ENCODE measurements at places on chromosomes 1 and 21. TPM values are rescaled to one million over a fixed set of nuclear protein-coding genes. Genes with fewer than 3 reads are reported as not detected.

Gene BMP8B
- total RNA-seq: not detected

Gene FAM110D
- under 0.01 TPM for total RNA-seq

Gene IFI44
- total RNA-seq: 19.2 TPM

Gene TTC39A
- 0.85 TPM for total RNA-seq

Gene RGS18
- total RNA-seq: not detected

Gene MTARC1
- 1.2 TPM for total RNA-seq

Gene SPATA1
- 0.96 TPM for total RNA-seq

Gene DENND2D
- 10.7 TPM for total RNA-seq

Gene AMY1C
- not detected for total RNA-seq

Gene MYOG
- not detected for total RNA-seq

Gene PARS2
- 4.4 TPM for total RNA-seq

Gene S100A6
- total RNA-seq: 730 TPM

Gene PADI1
- total RNA-seq: 0.28 TPM

Gene GJC2
- 2.7 TPM for total RNA-seq

Gene TSPEAR
- not detected for total RNA-seq

Gene DMRTA2
- not detected for total RNA-seq

Gene SYPL2
- 0.19 TPM for total RNA-seq

Gene SYT2
- total RNA-seq: under 0.01 TPM

Gene NFASC
- total RNA-seq: 13.8 TPM

Gene ATP6V1G3
- total RNA-seq: not detected

Gene SELENOF
- 230 TPM for total RNA-seq
